ENCODE measurements at places on chromosomes 12 and 14.

DNA sequence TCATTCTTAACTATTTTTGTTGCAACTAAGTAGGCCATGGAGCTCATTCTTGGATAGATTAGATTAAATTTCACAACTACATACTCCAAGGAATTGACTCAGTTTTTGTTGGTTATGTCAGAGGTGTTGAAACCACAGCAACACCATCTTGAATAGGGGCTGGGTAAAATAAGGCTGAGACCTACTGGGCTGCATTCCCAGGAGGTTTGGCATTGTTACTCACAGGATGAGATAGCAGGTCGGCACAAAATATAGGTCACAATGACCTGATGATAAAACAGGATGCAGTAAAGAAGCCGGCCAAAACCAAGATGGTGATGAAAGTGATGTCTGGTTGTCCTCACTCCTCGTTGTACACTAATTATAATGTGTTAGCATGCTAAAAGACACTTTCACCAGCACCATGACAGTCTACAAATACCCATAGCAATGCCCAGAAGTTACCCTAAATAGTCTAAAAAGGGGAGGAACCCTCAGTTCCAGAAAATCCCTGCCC lies 20.9 kb downstream of the DMAC2L start:
- DNase-seq = no peak

- no peak for DNase-seq
Observed at GRCh38 chr12:91551927-91552326, 369.3 kb upstream of the DCN start.

- no peak for DNase-seq
Observed at GRCh38 chr12:118059341-118060191, 1.4 kb downstream of the WSB2 start.

DNA sequence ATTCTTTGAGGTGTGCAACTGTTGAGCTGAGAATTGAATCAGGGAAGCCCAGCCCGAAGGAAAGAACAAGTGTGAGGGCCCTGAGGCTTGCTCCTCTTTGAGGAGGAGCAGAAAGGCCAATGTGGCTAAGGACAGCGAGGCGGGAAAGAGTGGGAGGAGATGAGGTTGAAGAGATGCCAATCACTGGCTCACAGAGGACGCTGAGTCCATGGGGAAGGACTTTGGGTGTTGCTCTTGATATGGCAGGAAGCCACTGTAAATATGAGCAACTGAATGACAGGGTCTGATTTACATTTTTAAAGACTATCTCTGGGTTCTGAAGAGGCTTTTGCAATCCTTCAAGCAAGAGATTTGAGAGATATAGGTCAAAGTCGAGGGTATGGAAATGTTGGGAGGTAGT lies 3.3 kb upstream of the APPL2 start:
- no peak for DNase-seq

GRCh38 chr12:84599539-84599938 lies 313.1 kb downstream of the SLC6A15 start:
- DNase-seq = no peak

- no peak for DNase-seq
Observed at GRCh38 chr12:54127538-54128259, 61.1 kb downstream of the SMUG1 start.

DNA sequence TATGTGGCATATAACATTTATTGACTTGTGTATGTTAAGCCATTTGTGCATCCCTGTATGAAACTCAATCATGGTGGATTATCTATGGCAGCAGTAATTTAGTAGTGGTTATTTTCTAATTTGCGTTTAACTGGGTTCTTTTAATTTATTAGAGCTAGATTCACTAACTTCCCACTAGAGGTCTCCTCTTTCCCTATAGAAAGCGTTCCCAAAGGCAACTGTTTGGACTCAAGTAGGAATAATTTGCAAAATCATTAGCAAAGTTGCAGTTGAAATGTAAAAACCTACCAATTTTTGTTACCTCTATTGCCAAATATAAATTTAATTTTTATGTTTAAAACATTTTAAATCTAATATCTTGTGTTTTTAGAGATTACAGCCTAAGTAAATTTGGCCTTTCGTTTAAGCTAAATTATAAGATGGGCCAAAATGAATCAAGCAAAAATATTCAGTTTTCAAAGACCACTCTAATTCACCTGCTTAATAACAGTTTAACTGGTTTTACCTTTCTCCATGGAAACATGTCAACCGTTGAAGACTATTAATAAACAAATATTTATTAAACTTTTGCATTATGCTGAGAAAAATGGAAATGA lies 6.0 kb downstream of the DMAC2L start:
- peak; percentile 40 for DNase-seq

DNA sequence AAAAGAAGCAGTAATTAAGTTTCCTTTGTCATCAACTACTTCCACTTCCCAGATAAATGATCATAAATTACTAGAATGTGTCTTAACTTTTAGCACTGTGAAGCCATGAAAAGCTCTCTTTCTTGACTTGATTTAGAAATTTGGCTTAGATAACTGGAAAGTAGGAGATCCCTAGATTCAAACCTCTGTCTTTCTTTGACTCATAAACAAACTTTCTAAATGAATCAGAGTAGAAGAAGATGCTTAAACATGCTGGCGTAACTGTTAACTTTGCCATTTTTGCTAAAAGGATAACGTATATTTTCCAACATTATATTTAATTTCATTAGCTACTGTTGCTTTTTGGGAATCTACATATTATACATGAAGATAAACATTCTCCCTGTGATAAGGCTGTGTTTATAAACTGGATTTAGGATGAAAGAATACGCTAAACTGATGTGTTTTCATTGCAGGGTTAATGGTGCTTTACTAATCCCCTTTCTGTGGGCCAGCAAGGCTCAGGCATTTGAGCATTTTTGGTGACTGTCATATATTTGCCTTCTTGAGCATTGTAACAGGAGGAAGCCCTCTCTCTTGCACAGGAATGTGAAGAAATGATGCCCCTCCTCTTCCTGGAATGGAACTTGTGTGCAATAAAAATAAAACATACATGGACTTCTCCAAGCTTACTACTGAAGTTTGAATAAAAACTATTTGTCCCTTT lies 301.4 kb downstream of the BMP4 start:
- DNase-seq = no peak

- peak; percentile 72 for DNase-seq
Observed at GRCh38 chr12:124517260-124518050, 50.0 kb downstream of the NCOR2 start.

GRCh38 chr14:56278383-56278782 lies 160.2 kb downstream of the PELI2 start:
- DNase-seq = no peak

DNA sequence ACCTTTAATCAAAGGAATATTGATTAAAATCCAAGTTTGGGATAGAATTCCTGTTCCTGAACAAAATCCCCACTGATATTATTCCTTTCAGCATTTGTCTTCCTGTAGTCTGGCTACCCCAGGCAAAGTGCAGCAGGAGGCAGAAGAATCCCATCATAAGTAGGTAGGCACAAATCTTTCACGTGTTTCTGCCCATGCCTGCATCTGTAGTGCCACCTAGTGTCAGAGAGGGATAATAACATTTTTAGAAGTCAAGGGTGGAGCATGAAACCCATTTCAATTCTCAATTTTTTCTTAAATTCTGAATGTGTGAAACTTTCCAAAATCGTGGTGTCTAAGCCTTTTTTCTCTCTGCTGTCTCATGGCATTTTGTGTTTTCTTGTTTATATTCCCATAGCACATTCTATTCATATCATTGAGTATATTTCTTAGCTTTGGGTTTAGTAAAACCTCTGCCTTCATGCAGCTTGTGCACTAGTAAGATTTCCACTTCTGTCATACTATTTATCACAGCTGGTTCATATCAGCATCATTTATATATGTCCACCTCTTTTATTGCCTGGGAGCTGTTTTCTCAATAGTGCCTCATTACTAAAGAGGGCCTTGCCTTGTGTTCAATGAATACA lies 47.8 kb upstream of the RERG start:
- peak; percentile 36 for DNase-seq

DNA sequence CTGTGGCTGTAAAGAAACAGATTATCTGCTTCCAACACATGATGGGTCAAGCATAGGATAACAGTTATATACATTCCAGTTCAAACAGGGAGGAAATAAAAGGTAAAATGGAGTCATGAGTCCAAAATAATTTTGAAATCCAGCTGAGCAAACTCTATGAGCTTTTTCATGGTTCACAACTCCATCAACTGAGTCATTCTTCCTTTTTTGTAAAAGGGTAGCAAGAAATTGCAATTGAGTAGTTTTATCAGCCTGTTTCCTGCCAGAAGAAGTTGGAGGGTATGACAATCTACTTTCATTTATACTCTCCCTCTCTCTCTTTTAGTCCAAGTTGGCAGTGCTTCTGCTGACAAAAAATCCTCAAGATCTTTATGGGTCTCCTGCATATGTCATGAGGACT lies 95.6 kb downstream of the CPNE8 start:
- DNase-seq = no peak

DNA sequence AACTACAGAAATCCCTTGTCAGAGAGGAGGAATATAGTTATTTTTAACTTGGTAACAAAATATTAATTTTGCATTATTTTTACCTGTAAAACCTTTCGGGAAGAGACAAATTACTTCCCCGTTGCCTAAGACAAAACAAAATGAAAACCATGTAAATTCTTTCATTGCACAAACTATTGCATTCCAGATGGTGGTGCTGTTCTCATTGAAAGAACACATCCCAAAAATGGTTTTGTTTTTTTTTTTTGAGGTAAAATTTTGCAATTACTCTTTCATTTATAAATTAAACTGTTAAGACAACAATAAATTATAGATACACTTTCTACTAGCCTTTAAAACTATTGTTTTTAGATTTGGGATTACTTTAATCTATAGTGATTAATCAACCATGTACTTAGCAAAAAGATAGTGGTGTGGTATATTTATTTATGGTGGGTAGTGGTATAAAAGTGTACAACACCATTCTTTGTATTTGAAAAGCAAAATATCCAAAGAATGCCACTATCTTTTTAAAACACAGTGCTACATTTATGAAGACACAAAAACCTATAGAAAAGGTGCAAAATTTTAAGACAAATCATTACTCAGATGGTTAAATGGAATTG lies 115.5 kb downstream of the SLC38A1 start:
- peak; percentile 4 for DNase-seq

DNA sequence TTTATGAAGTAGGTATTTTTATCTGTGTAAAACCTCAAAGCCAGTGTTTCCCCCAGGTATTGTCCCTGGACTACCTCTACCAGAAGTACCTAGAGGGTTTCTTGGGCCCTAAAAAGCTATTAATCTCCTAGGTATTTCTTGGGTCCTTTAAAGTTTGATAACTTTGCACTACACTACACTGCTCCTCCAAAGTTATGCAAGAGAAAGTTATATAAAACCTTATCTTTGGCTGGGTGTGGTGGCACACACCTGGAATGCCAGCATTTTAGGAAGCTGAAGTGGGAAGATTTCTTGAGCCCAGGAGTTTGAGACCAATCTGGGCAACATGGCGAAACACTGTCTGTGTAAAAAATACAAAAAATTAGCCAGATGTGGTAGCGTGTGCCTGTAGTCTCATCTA lies 34.9 kb downstream of the PTPN21 start:
- no peak for DNase-seq

DNA sequence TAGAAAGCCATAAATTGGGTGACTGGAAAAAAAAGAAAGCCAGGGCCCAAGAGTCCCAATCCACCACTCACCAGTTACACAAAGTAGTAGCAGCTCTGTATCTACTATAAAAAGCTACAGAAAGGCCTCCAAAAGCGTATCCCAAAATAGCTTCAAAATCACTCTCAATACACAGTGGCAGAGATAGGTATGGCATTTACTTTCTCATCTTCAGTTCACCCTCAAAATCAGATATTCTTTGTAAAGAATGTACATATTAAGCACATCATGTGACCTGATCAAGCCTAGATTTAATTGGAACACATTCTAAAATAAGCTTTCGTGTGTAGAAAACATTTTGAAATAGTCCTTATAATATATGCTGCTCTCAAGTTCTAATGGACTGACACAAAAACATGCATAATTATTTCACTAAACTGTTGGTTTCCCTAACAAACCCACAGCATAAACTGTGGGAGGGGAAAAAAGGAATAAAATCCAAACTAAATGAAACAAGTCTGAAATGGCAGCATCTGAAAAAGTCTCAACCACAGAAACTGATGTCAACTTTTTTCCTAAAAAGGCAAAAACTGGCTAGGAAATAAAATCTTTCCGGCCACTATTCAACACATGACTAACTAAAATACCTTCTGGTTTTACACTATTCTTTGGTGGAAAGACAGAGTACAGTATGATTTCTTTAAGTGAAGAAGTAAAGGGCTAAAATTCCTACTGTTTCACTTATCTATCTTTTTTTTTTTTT lies 25.9 kb downstream of the UBE2N start:
- no peak for DNase-seq

GRCh38 chr12:56377310-56377988 lies 14.8 kb upstream of the APOF start:
- no peak for DNase-seq

DNA sequence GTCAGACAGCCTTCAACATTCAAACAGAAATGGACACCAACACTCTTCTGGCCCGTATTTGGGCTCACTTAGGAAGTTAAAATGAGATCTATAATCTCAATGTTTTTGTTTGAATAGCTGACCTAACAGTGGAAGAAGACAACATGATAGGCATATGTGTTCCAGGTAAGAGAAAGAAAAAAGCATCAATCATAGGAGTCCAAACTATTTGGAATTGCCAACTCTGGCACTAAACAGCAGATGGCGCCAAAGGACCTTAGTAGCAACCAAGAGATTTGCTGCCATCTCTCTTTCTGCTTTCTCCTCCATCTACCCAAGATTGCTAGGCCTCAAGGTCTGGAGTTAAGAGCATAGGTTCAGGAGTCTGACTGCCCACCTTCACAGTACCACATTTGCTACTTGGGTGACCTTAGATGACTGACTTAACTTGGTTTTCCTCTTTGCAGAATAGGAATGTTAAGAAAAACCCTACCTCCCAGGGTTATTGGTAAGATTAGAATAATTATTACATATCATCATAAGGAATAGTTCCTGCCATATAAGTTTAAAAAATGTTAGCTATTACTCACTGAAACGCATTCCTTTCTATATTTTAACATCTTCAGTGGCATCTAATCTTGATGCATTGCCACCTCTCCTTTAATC lies 30.2 kb downstream of the PEX5 start:
- DNase-seq = peak; percentile 43

DNA sequence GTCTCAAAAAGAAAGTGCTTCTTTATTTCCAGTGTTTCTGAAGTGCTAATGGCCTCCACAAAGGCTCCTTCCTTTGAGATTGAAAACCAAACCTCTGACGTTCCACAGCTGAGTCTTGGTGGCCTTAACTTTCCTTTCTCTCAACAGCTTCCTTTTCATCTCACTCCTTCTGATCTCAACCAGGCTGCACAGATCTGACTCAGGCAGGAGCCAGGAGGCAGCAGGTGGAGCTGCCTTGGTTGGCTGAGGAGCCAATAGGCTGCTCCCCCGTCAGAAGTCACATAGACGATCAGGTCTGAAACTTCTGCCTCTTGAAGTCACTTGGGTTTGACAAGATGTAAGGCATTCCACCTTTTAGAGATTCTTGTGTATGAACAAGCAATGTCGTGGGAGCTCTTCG lies 9.1 kb upstream of the KCNA5 start:
- DNase-seq = no peak

DNA sequence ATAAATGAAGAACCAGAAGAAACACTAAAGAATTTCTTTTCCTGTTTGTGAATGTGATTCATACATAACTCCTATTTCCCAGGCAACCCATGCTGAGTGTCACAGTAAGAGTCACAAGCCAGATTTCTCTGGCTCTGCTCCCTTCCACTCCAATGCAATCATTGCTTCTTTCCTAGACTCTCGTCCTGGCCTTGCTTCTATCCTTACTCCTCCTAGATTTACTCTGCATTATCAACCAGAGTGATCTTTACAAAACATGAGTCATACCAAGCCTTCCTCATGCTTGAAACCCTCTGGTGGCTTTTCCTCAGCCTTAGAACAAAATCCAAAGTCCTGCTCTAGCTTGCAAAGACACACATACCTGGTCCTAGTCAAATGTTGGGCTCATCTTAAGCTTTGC lies 13.3 kb downstream of the IL22 start:
- DNase-seq = peak; percentile 50

Measured in hepatic stellate cell (primary cell).